Urothelium cell line (cell line): ENCODE measurements at places on chromosomes 12 and 14.

DNA sequence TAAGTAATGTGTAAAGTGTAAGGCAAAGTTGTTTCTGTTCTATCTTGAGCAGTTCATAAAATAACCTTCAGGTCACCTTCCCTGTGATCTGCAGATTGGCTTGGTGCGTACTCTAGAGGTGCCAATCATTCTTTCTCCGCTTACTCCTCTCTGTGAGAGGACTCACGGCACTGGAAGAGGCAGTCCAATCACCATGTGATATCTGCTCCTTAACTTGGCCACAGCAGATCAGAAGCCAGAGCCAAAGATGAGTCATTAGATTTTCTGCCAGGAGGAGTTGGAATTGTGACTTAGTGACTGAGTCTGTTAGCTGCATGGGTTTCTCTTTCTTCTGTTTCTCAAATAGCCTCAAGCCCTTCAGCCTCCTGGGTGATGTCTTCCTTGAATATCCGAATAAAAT lies 165.5 kb downstream of the SLC41A2 start:
- DNase-seq, result peak; percentile 43

- no peak for DNase-seq
These were observed 12.5 kb downstream of the CIT start for GRCh38 chr12:119864591-119864990.

DNA sequence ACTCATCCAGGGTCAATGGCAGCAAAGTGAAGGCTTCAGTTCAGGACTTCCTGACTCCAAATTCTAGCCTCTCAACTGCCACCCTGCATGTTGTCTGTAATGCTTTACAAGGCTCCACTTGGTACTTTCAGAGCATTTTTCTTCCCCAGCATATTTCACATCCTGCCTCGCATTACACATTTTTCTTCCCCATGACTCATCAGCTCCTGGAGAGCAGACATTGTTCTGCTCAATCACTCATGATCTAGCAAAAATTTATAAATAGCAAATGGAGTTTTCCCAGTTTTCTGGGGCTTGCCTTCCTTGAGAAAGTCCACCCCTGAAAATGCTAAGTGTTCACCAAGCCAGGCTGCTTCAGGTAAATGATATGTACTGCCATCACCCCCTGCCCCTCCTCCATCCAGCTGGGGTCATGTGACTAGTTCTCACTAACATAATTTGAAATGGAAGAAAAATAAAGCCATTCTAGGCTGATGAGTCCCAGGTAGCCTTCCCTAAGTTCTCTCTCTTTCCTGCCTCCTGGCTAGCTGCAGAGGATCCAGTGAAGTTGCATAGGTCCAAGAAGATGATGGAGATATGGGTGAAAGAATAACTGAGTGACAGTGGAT lies 69.4 kb downstream of the ARMH4 start:
- peak; percentile 91 for DNase-seq

GRCh38 chr12:120879102-120879501 lies 25.1 kb downstream of the SPPL3 start:
- peak; percentile 12 for DNase-seq

GRCh38 chr14:97930166-97930565 lies 1133.0 kb downstream of the VRK1 start:
- no peak for DNase-seq

GRCh38 chr12:70762000-70762399 lies 124.8 kb upstream of the PTPRB start:
- no peak for DNase-seq

- DNase-seq, result no peak
These were observed 36.1 kb upstream of the CRY1 start for GRCh38 chr12:107129315-107129930.

DNA sequence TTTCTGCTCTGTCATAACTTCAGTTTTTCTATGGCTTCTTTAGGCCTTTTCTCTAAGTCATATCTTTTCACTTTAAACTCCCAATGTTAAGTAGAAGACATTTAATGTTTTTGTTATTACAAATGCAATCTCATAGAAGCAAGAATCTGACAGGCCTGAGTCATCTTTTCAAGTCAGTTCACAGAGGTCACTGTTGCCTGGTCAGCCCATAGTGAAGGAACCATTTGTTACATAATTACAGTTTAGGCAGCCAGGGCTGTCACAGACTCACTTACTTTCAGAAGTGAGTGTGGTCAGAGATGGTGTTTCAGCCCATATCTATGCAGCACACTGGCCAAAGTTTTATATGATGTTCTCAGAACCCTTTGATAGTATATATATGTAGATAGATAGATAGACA lies 46.5 kb downstream of the CCER1 start:
- no peak for DNase-seq

- peak; percentile 15 for DNase-seq
These were observed 218.8 kb downstream of the BTG1 start for GRCh38 chr12:91926848-91927247.

- no peak for DNase-seq
These were observed 66.9 kb downstream of the KNTC1 start for GRCh38 chr12:122593910-122594309.

- DNase-seq, result no peak
These were observed 700 bp downstream of the CDK4 start for GRCh38 chr12:57751432-57751787.

DNA sequence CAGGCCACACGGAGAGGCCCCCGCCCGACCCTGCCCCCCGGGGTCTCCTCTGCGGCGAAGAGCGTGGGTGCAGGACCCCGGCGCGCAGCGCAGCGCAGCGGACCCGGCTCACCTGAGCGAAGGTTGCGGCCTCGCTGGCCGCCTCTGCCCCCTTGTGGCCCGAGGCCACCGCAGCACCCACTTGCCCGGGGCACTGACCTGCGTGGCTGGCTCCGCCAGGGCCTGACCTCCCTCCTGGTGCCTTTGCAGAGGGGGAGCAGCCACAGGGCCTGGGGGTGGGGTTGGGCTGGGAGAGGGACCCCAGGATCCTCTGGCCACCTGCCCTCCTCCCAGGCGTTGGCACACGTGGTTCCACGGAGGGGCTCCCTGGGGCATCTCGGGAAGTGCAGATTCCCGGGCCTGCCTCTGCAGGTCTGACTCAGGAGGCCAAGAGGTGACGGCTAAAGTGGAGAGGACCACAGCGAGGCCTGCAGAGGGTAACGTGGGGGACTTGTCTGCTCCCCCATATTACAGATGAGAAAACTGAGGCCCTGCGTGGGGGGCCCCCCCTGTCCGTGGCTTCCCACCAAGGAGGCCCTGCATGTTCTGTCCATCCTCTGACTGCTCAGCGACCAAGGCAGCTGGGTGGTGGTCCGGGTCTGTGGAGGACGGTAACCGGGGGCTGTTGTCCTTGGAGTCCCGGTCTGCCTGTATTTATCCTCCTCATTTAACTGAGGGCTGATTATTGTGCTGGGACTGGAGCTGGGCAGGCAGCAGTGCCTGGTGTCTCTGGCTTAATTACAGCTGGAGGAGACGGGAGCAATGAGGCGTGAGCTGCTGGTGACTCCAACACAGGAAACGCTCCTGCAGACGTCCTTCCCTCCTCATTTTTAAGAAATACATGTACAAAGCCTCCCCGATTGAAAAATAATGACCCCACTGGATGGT lies 67.9 kb upstream of the BEGAIN start:
- peak; percentile 33 for DNase-seq
